ENCODE measurements at places on chromosomes 12 and 14.
A peak's percentile ranks its signal among the peaks of the same experiment; 100 is the strongest.

DNA sequence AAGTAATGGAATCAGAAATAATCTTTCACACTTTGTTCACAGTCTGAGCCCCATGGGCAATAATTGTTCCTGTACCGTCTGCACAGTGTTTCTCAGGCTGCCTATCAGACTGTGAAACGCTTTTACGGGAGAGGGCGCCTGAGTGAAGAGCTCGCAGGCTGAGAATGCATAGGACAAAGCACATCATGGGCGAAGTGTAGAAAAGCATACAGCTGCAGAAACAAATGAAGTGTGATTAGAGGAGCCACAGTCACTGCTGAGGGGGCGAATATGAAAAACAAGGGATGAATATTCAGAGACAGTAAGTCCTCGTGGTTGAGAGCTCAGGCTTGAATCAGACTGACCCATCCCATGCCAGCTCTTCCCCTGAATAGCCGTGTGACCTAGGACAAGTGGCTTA is 438.4 kb upstream of the DCN start:
- no peak for DNase-seq

GRCh38 chr12:65923228-65923627 is 98.9 kb downstream of the HMGA2 start:
- no peak for DNase-seq

DNA sequence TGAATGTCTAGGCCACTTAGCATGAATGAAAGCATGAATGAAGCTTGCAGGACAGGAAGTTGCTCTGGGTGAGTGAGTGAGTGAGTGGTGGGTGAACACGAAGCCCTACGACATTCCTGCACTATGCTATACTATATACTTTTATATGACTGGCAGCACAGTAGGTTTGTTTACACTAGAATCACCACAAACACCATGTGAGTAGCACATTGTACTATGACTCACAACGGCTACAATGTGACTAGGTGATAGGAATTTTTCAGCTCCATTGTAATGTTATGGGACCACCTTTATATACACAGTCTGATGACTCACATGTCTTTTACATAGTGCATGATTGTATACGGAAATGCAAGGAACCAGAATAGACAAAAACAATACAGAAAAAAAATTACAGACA is 1480.2 kb downstream of the AACS start:
- DNase-seq: no peak

DNA sequence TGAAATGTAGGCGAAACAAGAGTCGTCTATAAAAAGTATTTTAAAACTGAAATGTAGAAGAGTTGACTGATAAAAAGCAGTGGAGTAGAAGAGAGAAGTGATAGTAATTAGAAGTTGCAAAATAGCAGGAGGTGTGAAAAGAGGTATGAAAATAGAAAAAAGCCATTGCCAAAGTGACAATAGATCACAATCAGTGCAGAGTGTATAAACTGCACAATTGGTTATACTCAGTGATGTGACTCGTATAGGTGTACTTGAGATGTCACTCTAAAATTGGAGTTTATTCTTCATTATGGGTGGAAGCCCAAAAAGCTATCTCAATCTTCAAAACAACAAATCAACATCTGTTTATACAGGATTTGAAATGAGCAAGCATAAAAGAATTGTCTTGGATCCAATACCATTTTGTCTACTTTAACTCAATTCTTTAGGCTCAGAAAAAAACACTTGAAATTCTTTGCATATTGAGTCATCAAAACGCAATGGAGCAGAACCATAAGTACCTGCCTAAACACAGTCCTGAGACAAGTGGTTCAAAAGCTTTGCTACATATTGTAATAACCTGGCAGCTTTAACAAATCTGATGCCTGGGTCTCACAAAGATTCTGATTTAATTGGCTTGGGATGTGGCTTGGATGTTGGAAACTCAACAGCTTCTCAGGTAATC is 8.8 kb downstream of the IKBIP start:
- no peak for DNase-seq

DNA sequence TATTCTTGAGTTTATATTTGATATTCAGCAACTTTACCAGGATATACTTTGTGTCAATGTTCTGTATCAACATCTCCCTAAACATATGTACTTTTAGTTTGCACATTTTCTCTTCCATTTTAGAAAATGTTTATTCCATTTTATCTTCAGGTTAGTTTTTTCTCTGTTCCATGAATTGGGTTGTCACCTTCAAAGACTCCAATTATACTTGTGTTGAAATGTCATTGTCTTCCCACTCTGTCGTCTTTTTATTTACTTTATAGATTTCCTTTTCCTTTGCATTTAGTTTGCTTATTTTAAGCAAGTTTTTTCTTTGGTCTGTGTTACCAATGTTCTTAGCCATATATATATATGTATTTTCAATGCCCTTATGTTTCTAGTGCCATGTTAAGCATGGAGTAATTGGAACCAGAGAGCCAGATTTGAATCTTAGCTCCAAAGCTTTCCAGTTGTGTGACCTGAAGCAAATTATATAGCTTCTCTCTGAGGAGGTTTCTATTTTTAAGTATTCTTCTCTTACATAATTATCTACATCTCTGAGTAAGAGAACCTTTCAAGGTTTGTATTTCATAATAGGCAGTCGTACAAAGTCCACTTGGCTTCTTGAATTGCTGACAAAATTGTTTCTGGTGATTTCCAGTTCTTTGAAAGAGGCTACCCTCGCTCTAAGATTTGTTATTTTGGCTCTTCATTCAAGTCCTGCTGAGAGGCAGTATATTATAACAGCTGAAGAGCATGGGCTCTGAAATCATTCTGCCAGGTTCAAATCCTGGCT is 85.8 kb upstream of the DYRK2 start:
- DNase-seq: no peak

GRCh38 chr14:68036202-68036601 is 216.6 kb downstream of the RAD51B start:
- no peak for DNase-seq

- DNase-seq: no peak
Observed at GRCh38 chr14:102359341-102359740, 3.3 kb downstream of the CINP start.

DNA sequence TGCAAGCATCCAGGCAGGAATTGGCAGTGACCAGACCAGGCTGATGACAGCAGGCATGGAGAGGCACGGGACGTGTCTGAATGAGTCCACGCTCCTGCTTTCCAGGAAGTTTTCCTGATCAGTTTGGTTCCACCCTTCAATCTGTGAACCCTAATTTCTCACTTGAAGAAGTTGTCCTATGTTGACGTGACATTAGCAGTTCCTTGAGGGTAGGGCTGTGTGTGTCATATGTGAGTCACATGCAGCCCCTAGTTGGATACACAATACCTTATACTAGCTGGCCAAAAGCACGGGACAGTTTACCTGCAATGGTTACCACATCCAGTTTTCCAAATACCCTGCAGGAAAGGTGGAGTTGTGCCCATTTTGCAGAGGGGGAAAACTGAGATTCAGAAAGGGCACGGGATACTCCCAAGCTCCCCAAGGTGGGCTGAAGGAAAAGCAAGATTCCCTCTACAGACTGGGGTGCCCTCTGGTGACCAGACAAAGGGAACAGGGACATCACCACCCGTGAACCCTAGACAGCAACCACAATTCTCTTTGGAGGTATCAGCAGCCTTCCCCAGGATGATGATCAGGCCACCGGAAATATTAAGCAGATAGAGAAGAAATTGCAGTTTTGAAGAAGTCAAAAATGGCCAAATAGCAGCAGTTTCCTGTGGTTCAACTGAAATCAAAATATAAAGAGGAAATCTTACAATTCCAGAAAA is 194.5 kb downstream of the PHETA1 start:
- no peak for DNase-seq

DNA sequence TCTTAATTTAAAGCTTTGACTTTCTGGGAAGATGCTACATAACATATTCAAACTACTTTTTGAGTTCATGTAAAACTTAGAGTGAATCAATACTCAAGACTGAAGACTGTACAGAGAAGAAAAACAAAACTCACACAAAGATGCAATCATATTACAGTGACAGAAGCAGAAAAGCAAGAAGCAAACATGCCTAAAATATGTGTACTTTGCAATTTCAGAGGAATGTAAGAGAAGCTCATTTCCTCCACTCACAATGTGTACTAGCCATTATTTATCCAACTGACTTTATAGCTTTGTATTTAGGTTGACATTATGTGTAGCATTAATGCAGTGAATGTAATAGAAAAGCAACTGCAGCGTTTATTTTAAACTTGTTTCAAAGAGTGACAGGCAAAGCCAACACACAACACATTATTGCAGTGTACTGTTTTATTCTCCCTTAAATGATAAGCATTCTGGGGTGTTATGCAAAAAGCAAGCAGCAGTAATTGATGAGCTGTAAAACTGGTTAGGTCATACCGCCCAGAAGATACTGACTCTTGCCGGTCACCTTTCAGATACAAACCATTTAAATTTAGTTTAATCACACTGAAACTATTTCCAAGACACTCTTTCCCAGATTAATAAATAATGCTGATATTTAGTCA is 88.2 kb upstream of the PAWR start:
- no peak for DNase-seq

DNA sequence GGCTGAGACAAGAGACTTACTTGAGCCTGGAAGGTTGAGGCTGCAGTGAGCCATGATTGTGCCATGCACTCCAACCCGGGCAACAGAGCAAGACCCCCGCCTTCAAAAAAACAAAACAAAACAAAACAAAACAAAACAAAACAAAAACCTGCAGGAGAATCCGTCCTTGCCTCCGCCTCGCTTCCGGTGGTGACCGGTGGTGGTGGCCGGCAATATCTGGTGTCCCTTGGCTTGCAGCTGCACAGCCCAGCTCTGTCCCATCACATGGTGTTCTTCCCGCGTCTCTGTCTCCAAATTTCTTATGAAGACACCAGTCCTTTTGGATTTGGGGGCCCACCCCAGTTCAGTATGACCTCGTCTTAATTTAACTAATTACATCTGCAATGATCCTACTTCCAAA is 10.0 kb downstream of the SMIM41 start:
- no peak for DNase-seq

DNA sequence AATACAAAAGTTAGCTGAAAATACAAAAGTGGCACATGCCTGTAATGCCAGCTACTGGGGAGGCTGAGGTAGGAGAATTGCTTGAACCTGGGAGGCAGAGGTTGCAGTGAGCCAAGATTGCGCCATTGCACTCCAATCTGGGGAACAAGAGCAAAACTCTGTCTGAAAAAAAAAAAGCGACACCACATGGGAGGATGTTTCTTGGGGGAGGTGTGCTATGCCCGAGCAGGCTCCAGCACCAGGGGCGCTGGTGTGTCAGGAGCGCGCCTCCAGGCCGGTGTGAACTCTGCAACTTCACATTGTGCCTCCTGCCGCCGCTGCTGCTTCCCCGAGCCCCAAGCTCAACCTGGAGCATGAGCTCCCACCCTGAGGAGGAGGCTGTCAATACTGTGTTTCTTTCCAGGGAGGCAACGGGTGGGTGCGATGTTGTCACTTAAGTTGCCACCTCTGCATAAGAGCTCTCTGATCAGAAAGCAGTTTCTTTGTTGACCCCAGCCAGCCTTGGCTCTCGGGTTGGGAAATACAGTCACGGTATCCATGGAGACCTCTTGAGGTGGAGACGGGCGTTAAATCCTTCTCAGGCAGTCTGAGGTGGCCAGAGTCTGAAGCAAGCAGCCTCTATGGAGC is 18.9 kb downstream of the DEGS2 start:
- DNase-seq: no peak

DNA sequence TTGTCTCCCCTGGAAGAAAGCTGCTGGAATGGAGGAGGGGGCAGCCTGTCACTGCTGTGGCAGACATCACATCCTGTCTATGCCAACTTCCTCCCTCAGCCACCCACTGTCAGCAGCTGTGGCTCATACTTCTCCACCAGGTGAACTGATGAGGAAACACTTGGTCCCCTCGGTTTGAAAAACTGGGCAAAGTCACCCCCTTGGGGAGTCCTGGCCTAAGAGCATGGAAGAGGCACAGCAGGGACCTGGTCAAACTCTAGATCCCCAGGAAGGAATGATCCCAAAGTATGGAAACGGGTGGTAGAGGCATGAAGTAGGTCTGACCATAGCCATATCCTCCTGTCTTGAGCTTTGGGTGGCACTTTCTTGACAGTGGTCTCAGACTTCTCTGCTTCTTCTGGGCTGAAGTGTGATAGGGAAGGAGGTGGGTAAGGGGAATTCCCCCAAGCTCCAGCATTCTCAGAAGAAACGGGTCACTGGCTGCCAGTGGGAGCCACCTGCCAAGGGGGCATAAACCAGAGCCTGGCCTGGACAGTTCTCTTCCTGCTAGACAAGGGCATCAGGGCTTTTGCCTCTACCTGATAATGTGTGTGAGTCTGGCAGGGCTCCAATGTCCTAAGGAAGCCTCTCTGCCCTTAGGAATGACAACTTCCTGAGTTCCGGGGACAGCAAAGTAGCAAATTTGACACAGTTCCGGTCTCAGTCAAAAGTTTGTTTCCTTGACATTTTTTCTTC is 36.0 kb downstream of the FMNL3 start:
- DNase-seq: peak; percentile 57

- no peak for DNase-seq
Observed at GRCh38 chr12:47557386-47557785, 148.4 kb downstream of the RPAP3 start.

DNA sequence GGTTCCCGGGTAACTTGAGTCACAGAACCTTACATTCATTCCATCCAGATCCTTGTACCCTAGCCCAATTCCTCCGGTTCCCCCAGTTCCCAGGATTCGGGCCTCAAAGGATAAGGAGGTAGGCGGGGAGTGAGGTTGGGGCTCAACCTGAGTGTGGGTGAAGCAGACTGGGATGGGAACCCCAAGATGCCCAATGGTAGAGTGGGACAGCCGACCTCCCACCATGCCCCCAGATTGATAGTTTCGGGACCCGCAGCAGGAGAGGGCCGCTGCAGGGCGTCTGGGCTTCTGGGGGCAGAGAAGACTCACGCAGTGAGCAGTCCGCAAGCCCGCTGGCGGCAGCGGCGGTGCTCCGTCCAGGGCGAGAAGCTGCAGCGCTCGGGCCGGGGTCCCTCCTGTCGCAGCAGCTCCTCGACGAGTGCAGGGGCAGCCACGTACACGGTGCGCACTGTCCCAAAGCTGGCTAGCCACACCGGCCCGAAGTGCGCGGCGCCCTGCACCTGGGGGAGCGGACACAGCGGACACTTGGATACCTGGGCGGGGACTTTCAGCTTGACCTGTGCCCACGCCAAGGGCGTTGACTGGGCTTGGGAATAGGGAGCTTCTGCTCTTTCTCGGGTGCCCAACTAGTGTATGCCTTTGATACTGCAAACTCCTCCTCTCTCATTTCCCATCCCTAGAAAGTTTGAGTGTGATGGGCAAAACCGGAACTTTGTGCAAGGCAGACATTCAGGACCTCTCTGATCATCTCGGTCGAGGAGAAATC is 997 bp downstream of the CYP27B1 start:
- peak; percentile 29 for DNase-seq

DNA sequence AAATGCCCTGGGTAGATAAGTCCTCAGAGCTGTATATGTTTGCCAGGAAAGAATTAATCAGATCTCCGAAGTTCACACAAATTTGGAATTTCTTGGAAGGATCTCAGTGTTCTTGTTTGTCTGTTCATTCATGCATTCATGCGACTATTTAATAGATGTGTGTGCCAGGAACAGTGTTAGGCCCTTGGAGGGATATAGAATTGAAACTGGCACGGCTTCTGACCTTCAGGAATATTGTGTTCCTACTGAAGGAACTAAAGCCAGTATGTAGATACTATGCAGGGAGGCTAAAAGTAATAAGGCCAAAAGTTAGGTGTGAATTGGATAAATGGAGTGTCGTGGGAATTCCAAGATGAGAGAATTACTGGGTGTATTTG is 166.0 kb upstream of the NOS1 start:
- DNase-seq: no peak
